ENCODE measurements at places on chromosomes 12 and 14.

DNA sequence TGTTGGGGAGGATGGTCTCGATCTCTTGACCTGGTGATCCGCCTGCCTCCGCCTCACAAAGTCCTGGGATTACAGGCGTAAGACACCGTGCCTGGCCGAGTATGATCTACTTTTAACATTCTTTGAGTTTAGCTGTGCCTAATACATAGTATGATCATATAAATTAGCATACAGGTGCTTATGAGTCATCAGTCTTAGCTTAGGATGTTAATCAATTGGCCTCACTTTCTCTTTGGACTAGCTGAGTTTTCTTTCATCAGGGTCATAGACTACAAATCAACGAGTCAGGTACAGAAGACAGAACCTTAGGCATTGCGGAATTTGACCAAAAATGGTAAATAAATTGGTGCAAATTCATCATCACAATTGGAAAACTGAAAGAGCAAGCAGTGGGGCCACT, 2.2 kb downstream of the SLC25A21 start:
- DNase-seq, result no peak

- DNase-seq, result no peak
These were observed 34.4 kb downstream of the WBP11 start for GRCh38 chr12:14768823-14769405.

GRCh38 chr14:65103150-65103760, 938 bp upstream of the MAX start:
- DNase-seq, result no peak

GRCh38 chr12:89181271-89181920, 170.9 kb downstream of the DUSP6 start:
- DNase-seq, result no peak

DNA sequence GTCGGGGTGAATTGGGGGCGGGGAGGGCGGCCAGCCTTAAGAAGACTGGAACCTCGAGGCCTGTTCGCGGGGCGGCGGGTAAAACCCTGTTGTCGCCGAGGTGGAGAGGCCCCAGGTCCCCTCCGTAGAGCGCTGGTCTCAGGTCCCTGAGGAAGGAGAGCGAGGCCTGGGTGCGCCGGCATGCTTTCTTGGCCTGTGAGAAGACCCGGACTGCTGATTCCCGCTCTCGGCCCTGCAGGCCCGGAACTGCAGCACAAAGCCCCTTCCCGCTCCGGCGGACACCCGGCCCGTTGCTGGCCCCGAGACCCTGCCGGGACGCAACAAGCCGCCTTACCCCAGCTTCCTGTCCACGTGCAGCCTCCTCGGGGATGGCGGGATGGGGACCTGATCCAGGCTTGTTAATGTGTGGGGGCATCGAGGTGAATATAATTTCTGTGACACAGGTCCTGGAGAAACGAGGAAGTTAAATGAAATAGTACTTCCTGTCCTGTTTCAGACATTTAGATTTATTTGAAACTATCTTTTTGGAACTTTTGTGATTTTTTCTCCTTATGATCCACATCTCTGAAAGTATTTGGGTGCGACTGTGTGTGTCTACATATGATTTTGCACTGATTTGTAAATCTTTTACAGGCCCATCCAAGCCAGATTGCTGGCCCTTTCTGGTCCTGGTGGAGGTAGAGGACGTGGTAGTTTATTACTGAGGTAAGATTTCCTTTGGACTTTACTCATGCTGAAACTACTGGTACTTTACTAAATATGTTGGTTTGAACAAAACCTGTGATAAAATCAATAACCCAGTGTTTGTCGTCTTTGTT, 600 bp downstream of the PNN start:
- no peak for DNase-seq

- DNase-seq, result no peak
These were observed 22.7 kb downstream of the FRMD6 start for GRCh38 chr14:51674294-51675002.

DNA sequence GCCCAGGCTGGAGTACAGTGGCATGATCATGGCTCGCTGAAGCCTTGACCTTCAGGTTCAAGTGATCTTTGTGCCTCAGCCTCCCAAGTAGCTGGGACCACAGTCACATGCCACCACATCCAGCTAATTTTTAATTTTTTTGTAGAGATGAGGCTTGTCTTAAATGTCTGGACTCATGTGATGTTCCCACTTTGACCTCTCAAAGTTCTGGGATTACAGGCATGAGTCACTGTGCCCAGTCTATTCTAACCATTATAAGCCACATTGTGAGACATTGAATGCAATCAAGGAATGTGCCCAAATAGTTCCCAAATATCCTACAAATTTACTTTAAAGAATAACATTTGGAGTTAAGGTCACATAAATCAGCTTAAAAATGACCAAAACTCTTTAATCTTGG, 130.7 kb upstream of the ARID2 start:
- DNase-seq, result no peak

DNA sequence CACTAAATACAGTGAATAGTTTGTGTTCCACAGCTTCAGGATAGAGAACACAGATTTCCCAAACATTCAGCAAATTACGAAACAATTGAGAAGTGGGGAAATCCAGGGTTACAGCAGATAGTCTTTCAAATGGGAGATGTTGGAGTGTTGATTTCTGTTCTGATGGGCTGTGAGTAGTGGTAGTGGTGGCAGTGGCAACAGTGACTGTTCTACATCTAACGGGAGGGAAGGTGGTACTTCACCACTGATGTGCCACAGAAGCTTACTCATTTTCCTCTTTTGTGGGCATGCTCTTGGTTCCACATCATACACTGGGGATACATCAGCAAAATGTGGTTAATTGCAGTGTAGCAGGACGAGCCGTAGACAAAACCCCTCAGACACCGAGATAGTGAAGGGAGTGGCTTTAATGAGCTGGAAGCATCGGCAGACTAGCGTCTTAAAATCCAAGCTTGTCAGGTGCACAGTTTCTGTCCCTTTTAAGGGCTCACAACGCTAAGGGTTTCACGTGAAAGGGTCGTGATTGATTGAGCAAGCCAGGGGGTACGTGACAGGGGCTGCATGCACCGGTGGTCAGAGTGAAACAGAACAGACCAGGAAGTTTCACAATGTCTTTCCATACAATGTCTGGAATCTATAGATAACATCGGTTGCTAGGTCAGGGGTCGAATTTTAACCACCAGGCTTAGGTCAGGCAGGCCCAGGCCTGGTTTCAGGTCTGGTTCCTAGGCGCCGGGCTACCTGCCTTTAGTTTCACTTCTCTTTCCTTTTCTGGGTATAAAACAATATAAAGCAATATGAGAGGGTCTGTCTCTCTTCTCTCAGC, 330.6 kb upstream of the FBXO33 start:
- DNase-seq, result no peak

DNA sequence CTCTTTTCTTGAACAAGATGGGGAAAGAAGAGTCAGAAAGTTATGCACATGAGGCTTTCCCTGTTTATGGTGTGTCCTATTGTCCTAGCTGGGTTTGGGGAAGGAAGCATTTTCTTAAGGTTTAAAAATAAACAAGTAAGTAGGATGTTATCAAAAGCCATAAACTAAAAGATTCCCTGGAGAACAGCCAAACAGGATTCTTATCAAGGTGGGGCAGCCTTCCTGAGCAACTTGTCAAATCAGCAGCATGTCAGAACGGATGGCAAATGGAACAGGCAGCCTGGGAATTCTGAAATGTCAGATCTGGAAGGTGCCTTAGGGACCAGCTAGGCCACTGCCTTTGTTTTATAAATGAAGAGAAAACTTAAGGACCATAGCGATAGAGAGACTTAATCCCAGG, 152.2 kb upstream of the RGS6 start:
- DNase-seq, result no peak

GRCh38 chr14:41062826-41063225, 543.9 kb upstream of the LRFN5 start:
- DNase-seq, result no peak

GRCh38 chr12:24278832-24279231, 329.4 kb upstream of the SOX5 start:
- no peak for DNase-seq

DNA sequence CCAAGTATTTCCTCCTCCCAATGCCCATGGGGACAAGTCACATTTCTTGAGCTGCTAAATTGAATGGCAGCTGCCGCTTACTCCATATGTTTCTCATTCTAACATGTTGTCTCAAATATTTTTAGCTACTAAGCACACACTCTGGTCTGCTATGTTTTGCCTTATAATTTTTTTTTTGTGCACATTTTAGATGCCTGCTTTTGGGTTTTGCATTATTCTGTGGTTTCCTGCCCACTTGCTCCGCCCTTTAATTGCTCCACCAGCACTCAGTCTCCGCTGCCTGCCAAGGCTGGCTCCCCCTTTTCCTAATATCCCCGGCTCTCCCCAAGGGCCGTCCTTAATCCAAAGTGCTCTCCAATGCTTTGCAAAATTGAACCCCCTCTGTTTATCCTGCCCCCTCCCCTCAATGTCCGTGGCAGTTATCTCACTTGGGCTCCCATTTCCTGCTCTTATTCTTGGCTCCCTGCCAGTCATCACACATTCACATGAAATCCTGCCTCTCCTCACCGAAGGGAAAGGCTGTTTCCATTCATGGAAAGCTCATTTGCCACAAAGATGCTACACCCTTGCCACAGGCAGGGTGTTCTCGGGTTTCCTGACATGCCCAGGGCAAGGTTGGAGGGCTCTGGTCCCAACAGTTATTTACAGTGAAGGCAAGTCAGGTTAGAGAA, 79.4 kb downstream of the C12orf75 start:
- no peak for DNase-seq

- DNase-seq, result no peak
These were observed 1108.9 kb downstream of the BCL11B start for GRCh38 chr14:98162856-98163805.

Measured in anterior cingulate cortex (tissue), 58 donors.